Right cardiac atrium (tissue), 5 donors: ENCODE measurements at places on chromosomes 5 and 9. TPM values are rescaled to one million over a fixed set of nuclear protein-coding genes. Genes with fewer than 3 reads are reported as not detected.

Gene BARX1
- total RNA-seq = not detected

Gene MCC
- 33.6 TPM for total RNA-seq

Gene PCDHA9
- total RNA-seq = not detected

Gene SMIM33
- total RNA-seq = not detected

Gene GLE1
- 17.3 TPM for total RNA-seq

Gene CNTNAP3B
- total RNA-seq = 16.8 TPM

Gene NRG2
- 1.1 TPM for total RNA-seq

DNA sequence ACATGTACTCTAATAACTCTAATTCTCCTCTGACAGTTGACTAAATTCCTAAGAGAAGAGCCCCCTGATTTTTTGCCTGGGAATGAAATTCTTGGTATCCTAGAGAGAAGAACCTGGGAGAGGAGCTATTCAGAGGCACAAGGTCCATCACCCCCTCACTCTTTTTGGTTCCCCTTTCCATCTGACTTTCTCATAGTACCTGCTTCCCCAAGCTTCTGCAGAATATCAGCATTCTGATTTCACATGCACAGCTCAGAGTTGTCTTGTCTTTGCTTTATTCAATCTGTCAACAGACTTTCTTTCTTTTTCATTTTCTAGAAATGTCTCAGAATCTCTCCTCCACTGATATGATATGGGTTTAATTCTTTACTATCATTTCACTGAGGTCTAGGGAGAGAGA, 141.5 kb upstream of the FBXL17 start:
- DNase-seq = no peak

GRCh38 chr9:130328349-130328801, 62.8 kb downstream of the HMCN2 start:
- DNase-seq = peak; percentile 40

DNA sequence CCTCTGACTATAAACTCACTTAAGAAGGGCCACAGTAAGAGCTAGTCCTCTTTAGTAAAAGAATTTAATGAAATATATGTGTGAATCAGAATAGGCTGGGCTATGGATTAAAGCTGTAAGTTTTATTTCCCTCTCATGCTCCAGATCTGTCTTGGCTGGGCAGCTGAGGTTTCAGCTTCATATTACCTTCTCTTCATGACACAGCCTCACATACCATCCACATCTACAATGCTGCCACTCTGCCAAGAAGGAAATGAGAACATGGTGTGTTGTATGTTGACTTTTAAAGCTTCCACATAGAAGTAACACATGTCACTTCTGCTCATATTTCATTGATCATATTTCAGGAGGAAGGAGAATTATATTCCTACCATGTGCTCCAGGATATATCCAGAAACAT, 776.0 kb upstream of the ACO1 start:
- no peak for DNase-seq

- no peak for DNase-seq
Measured at GRCh38 chr9:33184963-33185362, 17.8 kb upstream of the B4GALT1 start.

DNA sequence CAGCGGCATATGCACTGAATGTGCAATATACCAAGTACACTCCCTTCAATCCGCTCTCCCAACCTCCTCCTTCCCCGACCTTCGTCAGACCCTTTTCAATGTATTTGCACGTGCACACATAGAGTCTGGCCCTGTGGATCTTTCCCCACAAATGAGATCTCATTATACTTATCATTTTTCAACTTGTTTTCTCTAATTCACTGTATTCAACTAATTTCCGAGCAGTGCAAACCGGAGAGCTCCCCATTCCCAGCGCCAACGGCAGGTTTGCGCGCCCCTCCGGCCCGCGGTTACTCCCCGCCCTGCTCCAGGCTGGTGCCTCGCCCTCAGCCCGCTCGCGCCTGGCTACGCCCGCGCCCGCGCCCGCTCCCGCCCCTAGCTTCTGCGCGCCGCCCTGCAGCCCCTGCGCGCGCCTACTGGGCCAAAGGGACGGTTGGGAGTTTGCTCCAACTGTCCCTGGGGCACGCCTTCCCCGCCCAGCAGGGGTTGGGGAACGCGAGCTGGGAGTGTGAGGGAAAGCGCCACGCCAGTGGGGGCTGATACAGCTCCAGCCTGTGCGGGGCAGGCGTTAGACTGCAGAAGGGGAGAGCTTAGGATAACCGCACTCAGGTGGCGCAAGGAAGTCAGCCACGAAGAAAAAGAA, 3.3 kb upstream of the CDC20B start:
- peak; percentile 59 for DNase-seq

DNA sequence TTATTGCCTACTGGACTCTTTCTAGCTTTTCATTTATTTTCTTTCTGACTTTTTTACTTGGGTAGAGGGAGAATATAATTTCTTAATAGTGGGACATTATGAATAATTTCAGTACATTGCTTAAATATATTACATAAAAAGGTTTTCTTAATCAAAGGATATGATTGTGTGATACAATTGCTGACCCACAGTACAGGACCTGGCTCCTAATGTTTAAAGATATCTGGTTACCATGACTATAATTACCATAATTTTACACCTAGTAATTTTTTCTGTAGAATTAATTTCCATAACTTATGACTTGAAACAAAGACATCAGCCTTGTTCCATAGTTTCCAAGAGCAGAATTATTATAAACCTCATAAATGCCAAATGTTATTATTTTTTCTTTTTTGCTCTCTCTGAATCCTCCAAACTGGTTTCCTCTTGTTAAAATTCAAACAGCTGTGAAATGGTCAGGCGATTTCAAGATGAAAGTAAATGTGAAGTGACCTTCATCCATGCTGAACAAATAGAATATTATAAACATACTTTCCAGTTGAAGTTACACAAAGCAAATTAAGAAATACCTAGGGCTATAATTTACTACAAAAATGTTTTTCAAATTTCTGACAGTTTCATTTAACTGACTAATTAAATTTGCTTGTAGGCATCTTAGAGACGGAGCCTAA, 301.2 kb upstream of the TYRP1 start:
- DNase-seq = no peak

- DNase-seq = peak; percentile 85
Measured at GRCh38 chr9:96136992-96137670, 164.8 kb downstream of the HSD17B3 start.

- DNase-seq = no peak
Measured at GRCh38 chr5:113524927-113525326, 11.4 kb downstream of the YTHDC2 start.

DNA sequence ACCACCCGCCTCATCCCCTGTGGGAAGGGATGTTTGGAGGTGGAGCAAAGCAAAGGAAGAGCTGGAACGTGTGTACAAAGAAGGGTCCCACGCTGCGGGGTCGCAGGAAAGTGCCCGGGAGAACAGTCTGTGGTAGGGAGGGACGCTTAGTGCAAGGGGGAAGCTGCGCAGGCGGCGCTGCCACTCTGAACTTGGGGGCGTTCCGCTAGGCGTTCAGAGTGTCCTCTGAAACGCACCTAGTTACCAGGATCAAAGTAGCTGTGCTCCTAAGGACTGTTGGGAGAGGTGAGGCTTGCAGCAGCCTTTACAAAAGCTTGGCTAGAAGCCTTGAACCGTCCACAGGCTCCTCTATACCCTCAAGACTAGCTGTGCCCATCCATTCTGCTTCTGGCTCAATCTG, 29.3 kb upstream of the PDE8B start:
- no peak for DNase-seq

DNA sequence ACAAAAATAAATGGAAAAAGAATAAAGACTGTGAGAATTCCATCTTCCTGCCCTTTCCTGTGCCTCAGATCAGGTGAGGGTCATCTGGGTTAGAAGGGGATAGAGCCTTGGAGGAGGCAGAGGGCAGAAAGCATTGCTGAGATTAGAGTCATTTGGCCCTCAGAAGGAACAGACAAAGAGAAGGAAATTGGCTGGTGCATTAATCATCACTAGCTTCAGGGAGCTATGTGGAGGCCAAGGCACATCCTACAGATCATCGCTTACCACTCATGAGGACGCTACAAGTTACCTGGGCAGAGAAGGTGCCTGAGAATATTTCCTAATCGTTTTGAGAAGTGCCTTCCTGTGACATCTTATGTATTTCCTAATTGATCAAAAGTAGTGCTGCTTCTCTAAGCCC, 74.5 kb downstream of the C7 start:
- no peak for DNase-seq

GRCh38 chr5:171295299-171295698, 13.7 kb upstream of the TLX3 start:
- DNase-seq = no peak

DNA sequence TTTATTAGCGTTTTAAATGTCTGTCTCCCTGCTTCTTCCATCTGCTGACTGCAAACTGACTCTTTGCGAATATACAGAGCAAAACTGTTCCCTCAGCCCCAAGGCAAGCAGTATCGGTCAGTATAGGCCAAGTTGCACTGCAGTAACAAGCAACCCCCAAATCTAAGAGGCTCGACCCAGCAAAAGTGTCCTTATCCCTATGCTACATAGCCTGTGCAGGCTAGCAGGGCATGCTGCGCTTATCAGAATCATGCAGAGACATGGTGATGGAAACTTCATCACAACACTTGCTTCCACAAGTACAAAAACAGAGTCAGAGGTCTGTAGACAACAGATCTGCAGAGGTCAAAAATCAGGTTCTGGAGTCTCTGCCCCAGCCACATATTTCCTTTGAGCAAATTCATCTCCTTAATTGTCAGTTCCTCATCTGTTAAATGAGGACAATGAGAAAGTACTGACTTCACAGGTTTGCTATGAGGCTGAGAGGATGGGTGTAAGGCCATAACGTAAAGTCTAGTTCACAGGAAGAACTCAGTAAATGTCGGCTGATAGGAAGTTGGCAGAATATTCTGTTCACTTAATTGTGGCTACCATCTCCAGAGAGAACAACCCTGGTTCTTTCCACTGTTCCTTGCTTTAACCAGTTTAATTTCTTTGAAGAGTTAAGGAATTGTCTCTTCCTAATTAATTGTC, 9.6 kb upstream of the IL17B start:
- no peak for DNase-seq

DNA sequence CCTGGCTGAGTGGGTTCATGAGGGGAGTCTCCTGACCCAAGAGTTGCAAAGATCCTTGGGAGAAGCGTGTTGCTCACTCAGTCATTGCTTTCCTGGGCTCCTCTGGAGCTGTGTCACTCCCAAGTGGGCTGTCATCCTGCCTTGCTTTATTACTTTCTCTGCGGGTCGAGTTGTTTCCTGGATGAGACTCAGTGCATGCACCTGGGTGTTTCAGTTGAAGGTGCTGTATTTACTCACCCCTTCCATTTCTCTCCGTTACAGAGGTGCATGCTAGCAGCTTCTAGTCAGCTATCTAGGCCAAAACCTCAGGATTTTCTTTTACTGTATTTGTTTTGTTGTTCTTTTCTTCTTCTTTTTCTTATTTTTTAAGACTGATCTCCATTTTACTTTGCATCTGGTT, 785.5 kb upstream of the EDIL3 start:
- DNase-seq = no peak

DNA sequence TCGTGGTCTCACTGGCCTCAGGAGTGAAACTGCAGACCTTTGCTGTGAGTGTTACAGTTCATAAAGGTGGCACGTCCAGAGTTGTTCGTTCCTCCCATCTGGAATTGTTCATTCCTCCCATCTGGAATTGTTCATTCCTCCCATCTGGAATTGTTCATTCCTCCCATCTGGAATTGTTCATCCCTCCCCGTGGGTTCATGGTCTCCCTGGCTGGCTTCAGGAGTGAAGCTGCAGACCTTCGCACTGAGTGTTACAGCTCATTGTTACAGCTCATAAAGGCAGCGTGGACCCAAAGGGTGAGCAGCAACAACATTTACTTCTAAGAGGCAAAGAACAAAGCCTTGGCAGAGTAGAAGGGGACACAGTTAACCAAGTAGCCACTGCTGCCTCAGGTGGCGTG, 69.1 kb downstream of the GCNT1 start:
- DNase-seq = no peak

GRCh38 chr5:169871826-169872490, 108.3 kb downstream of the INSYN2B start:
- no peak for DNase-seq

DNA sequence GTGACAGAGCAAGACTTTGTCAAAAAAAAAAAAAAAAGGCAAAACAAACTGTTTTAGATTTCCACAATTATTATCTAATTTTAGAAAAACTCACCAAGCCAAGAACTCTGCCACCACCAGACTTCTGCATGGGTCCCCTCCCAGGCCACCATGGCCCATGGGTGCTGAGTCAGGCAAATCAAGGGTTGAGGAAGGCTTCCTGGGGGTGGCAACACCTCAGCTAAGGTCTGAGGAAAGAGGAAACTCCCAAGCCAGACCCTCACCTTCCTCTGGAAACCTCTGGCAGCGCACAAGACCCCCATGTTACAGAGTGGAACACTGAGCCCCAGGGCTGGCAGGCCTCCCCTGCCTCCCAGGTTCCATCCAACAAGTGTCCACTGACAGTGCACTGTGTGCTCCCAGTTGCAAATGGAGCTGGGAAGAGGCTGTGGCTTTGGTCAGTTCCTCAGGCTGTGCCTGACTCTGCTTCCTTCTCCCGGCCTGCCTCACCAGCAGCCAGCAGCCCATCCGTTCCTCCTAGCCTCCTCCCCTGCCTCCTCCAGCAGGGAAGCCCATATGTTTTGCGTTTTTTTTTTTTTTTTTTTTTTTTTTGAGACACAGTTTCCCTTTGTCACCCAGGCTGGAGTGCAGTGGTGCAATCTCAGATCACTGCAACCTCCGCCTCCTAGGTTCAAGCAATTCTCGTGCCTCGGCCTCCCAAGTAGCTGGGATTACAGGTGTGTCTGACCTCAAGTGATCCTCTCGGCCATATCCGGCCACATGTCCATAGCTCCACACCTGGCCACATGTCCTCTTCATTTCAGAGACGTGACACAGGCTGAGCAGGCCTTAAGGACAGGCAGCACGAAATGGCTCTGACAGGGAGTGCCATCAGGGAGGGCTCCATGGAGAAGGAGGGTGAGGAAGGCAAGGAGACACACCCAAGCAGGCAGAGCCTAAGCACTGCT, 3.5 kb upstream of the SUSD3 start:
- DNase-seq = no peak

GRCh38 chr9:126471084-126471624, 142.6 kb upstream of the LMX1B start:
- DNase-seq = peak; percentile 78

DNA sequence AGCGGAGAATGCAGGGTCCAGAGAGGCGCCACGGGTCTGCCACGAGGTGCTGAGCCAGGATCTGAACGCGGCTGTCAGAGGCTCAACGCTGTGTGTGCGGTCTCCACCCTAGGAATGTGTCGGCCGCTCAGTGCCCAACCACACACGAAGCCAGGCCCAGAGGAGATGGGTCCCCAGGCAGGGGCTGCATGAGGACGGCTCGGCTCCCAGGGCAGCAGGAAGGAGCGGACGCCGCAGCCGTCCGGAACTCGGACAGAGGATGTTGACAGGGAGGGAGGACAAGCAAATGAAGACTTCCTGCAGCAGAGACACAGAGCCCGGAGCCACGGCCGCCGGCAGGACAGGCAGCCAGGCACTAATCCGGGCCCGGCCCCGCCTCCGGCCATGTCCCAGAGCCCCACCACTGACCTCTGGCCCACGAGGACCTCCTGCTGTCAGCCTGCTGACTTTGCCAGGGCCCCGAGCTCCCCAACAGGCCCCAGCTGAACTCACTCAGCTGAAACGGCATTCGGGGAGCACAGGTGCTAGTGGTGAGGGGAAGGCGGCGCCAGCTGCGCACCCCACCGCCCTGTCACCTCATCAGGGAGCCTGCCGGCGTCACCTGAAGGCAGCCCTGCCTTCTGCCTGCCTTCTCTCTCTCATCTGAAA, 12.7 kb downstream of the VAV2 start:
- peak; percentile 86 for DNase-seq
